Stimulated activated CD4-positive, alpha-beta T cell treated with anti-CD3 and anti-CD28 coated beads, Interleukin-15, amount 100 ng/mL, for 1 hour (primary cell): ENCODE measurements at places on chromosomes 1 and 21.

GRCh38 chr21:27225151-27225550 is 258.3 kb upstream of the ADAMTS5 start:
- no peak for DNase-seq

DNA sequence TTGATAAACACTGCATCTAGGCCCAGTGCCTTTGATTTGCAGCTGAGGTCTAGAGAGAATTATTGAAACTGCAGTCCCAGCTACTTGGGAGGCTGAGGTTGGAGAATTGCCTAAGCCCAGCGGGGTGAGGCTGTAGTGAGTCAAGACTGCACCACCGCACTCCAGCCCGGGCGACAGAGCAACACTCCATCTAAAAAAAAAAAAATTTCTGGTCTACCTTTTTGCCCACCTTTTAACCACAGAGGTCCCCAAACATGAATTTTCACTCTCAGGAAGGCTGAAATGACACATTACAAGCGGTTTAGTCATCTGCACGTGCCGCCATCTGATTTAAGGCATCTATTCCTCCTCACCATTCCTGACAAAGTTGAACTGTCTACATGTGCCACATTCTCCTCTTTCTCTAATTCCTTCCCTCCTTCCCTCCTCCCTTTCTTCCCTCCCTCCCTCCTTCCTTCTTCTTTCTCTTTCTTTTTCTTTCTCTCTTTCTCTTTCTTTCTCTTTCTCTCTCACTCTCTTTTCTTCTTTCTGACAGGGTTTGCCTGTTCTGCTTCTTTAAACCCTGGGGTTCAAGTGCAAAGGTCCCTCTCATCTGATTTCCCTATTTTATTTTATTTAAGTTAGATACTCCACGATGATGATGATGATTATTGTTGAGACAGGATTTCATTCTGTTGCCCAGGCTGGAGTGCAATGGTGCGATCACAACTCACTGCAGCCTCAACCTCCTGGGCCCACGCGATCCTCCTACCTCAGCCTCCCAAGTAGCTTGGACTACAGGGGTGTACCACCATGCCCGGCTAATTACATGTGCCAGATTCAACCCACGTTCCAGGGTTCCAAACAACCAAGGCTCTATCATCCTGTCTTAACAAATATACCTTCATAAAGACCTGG is 3.0 kb upstream of the SOD1 start:
- no peak for DNase-seq

DNA sequence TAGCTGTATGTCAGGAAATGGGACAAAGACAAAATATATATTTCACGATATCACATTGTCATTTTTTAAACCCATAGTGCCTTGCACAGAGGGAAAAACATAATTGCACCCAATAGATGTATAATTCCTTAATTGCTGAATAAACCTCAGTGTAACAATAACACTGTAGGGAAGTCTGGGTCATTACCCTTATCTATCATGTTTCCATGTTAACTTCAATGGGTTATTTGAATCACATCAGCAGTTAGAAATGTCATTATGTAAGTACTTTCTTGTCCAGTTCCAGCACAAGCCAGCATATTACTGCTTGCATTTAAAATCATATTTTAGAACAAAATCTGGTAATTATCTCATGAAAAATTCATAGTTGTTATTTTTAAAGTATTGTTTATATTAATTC is 222.7 kb downstream of the HMCN1 start:
- DNase-seq, result no peak

GRCh38 chr1:228429007-228429406 is 12.3 kb upstream of the TRIM17 start:
- DNase-seq, result no peak

GRCh38 chr1:101379950-101380349 is 143.1 kb downstream of the S1PR1 start:
- no peak for DNase-seq

- no peak for DNase-seq
These were observed 105.5 kb downstream of the HHAT start for GRCh38 chr1:210434223-210434622.

- no peak for DNase-seq
These were observed 78.1 kb upstream of the PAPPA2 start for GRCh38 chr1:176384841-176385240.

- no peak for DNase-seq
These were observed 700 bp upstream of the CCDC28B start for GRCh38 chr1:32199717-32200072.

DNA sequence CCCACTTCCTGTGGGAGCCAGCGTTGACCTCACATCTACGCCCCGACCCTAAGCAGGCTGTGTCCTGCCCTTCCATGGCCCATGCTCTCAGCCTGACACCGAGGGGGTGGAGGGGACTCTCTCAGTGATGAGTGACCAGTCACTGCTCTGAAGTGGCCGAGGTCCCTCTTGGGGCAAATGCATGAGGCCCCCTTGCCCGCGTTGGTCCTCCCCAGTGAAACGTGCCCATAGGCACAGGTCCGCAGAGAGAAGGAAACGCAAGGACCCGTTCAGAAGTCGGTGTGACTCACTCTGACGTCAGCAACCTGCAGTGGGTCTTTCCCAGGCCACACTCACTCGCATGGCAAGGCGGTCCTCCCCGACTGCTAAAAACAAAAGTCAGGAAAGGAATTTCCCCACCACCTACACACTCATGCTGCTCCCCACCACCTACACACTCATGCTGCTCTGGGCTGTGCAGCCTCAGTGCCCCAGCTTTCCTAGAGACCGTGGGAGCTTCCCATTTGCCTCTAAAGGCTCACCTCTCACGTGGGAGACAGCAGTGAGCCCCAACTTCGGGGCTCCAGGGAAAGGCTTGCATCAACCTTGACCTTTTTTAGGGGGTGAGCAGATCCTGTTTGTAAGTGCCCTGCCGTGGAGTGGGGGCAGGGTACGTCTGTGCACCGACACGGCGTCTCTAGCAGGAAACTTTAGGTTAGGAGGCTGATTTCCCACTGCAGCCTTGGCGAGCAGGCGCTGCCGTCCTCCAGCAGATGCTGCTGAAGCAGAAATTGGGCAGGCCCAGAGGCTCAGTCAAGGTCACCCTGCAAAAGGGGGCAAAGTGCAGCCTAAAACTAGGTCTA is 11.4 kb downstream of the UBASH3A start:
- DNase-seq, result peak; percentile 80

- no peak for DNase-seq
These were observed 30.1 kb downstream of the RGS5 start for GRCh38 chr1:163172596-163172995.

DNA sequence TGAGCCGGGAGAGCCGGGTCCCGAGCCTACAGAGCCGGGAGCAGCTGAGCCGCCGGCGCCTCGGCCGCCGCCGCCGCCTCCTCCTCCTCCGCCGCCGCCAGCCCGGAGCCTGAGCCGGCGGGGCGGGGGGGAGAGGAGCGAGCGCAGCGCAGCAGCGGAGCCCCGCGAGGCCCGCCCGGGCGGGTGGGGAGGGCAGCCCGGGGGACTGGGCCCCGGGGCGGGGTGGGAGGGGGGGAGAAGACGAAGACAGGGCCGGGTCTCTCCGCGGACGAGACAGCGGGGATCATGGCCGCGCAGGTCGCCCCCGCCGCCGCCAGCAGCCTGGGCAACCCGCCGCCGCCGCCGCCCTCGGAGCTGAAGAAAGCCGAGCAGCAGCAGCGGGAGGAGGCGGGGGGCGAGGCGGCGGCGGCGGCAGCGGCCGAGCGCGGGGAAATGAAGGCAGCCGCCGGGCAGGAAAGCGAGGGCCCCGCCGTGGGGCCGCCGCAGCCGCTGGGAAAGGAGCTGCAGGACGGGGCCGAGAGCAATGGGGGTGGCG is 371 bp downstream of the ARID1A start:
- peak; percentile 22 for DNase-seq

GRCh38 chr21:39020751-39021477 is 162.3 kb downstream of the PSMG1 start:
- DNase-seq, result no peak

GRCh38 chr1:63874278-63874880 is 100.6 kb downstream of the ROR1 start:
- DNase-seq, result no peak

DNA sequence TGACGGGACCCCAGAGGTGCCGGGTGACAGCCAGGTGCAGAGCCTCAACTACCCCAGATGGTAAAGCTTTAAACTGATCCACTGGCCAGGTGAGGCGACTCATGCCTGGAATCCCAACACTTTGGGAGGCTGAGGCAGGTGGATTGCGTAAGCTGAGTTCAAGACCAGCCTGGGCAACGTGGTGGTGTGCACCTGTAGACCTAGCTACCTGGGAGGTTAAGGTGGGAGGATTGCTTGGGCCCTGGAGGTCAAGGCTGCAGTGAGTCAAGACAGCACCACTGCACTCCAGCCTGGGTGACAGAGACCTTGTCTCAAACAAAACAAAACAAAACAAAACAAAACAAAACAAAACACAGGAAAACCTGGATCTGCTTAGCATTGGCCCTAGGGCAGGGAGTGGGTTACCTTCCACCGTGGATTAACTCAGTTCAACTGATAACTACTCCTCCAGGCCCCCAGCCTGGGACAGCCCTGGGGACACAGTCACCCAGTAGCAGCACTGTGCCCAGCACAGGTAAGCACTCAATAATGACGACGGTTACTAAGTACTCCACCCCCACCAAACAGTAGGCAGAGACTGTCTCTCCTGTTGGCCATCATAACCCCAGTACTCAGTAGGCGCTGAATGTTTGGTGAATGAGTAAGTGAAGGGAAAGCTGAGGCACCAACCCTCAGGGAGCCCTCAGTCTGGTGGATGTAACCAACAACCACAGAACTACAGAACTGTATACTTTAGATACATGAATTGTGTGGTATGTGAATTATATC is 21.6 kb downstream of the SLC66A1 start:
- no peak for DNase-seq

DNA sequence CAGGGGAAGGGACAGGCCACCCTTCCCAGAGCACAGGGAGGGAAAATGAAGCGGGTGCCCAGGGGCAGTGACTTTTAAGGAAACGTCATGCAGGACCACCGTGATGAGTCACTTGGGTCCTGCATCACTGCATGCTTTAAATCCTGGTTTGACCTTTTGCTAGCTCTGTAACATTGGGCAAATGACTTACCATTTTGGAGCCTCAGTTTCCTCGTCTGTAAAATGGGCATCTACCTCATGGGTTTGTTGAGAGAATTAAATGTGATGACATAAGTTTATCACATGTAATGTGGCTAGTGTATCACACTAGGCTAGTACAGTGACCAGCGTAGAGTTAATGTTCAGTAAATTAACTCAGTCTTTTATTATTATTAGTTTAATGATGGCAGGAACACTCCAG is 114.8 kb upstream of the IGSF21 start:
- DNase-seq, result no peak

- DNase-seq, result no peak
These were observed 1.6 kb upstream of the ENO1 start for GRCh38 chr1:8879922-8880676.
